AG08396 (cell line): ENCODE measurements at places on chromosomes 11 and 22.

DNA sequence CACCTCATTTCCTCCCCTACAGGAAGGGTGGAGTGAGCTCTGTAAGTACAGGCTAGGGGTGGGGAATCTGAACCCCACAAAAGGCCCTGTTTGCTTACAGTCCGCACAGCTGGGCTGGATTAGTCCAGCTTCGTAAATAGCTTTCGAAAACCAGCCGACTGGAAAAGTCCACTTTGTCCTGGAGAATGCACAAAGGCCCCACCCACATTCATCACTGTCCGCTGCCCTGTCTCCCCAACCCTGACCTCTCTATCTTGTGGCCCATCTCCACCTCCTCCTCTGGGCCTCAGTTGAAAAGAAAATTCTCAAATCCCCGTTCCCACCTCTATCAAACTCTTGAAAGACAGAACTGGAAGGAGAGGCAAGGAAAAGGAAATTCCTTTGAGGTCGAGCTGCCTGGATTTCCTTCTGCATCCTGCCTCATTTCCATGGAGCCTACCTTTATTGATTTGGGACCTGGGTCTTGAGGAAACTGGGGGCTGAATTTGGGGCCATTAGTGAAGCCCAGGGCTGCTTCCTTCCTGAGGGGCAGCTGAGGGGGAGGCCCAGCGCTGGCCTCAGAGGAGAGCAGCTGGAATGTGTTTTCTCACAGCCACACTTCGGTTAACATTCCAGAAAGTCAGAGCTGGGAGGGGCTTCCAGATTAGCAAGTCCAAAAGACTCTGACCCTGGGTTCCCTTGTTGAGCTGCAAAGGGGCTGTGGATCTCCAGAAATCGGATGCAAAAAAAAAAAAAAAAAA lies 147.6 kb downstream of the FBXO7 start:
- DNase-seq, result peak; percentile 86

DNA sequence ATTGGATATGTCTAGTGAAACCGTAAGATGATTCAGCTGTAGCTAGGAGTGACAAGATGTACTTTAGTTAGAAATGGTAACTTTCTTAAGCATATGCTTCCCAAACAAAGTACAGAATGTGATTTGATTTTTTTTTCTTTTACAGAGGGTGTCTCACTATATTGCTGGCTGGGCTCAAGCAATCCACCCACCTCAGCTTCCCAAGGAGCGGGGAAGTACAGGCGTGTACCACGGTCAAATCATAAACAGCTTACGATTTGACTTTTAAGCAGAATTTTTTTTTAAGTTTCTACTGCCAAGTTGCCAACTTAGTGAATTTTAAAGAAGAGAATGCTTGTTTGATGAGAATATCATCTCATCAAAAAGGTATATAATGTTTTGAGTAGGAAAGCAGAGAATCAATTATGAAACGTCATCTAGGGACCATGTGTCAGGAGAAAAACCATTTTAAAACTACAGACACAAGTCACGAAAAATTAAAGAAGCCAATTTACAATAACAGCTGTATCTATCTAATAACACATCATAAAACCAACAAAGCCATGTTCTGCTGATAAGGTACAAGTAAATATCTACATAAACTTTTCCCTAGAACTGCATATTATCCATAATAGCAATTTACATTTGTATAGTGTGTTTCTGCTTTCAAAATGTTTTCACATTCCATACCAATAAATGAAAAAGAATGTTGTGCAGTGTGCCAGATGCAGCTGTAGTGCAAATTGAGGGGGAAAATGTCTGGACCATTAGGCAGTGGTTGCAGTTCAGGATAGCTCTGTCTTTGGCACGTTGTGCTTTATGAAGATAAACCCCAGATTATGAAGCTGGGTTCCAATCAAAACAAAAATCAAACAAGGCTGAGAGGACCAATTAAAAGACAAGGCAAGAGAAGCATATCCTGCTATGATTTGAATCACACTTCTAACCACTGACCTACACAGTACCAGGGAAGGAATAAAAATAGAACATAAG lies 33.7 kb upstream of the USP47 start:
- DNase-seq, result no peak

GRCh38 chr22:46376908-46377524 lies 41.5 kb downstream of the TRMU start:
- no peak for DNase-seq

GRCh38 chr11:95766701-95767100 lies 22.9 kb downstream of the FAM76B start:
- DNase-seq, result no peak

DNA sequence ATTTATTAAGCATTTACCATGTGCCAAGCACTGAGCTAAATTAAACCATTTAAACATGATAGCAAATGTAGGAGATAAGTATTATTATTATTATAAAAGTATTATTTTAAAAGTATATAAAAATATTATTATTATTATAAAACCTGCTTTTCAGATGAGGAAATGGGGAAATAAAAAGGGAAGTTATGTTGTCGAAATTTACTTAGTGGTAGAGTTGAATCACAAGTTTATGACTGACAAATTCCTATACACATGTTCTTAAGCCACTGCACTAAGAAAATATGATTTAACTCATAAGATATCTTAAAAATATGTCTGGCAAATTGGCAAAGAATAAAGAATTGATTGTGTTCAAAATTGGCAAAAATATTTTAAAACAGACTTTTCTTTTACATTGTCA lies 53.8 kb downstream of the CASP12 start:
- no peak for DNase-seq

- no peak for DNase-seq
These were observed 122.1 kb downstream of the BCR start for GRCh38 chr22:23302171-23303002.

DNA sequence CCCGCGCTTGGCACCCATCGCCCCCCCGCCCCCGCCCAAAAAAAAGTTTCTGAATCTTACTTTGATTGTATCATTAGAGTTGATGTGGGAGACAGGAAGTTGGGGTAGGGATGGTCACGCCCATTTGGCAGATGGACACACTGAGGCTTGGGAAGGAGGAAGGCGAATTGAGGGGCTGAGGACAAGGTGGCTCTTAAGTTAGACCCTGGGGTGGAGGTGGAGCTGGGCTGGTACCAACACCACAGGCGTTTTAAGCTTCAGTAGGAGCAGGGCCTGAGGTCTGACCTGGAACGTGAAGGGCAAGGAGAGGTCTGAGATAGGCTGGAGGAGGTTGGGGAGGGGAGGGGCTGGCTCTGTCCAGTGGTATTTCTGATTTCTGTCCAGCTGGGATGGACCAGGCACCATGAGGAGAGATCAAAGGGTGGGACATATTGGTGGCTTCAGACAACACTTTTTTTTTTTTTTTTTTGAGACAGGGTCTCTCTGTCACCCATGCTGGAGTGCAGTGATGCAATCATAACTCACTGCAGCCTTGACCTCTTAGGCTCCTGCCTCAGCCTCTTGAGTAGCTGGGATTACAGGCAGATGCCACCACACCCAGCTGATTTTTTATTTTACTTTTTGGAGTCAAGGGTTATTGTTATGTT lies 799 bp upstream of the CDC42BPG start:
- no peak for DNase-seq

DNA sequence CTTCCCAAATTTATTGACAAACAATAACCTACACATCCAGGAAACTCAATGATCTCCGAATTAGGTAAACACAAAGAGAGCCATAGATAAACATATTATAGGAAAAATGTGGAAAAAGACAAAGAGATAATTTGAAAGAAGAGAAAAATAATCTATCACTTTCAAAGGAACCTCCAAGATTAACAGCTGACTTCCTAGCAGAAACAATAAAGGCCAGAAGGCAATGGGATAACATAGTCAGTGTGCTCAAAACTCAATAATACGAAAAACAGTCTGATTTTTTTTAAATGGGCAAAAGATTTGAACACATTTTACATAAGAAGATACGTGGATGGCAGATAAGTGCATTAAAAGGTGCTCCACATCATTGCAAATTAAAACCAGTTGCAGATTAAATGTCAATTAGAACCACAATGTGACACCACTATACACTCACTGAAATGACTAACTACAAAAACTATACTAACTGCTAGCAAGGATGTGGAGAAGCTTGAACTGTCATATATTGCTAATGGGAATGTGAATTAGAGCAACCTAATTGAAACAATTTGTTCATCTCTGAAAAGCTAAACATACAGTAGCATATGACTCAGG lies 300.4 kb downstream of the TMEM135 start:
- no peak for DNase-seq

DNA sequence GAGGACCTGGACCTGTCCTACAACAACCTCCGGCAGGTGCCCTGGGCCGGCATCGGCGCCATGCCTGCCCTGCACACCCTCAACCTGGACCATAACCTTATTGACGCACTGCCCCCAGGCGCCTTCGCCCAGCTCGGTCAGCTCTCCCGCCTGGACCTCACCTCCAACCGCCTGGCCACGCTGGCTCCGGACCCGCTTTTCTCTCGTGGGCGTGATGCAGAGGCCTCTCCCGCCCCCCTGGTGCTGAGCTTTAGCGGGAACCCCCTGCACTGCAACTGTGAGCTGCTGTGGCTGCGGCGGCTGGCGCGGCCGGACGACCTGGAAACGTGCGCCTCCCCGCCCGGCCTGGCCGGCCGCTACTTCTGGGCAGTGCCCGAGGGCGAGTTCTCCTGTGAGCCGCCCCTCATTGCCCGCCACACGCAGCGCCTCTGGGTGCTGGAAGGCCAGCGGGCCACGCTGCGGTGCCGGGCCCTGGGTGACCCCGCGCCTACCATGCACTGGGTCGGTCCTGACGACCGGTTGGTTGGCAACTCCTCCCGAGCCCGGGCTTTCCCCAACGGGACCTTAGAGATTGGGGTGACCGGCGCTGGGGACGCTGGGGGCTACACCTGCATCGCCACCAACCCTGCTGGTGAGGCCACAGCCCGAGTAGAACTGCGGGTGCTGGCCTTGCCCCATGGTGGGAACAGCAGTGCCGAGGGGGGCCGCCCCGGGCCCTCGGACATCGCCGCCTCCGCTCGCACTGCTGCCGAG lies 1.5 kb downstream of the LRFN4 start:
- no peak for DNase-seq

- DNase-seq, result no peak
These were observed 581.7 kb upstream of the ARHGAP42 start for GRCh38 chr11:100105255-100105981.

DNA sequence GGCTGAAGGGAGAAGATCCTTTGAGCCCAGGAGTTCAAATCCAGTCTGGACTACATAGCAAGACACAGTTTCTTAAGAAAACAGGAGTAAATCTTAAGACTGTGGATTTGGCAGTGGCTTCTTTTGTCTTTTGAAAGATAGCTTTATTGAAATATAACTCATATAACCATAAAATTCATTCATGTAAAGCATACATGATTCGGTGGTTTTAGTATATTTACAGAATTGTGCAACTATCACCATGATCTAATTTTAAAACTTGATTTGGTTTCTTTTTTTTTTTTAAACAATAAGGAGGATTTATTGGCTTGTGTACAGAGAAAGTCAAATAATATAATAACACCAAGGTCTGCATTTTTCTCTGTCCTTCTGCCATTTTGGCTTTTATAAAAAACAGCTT lies 23.1 kb upstream of the PSMA1 start:
- no peak for DNase-seq

GRCh38 chr22:19745155-19746101 lies 15.2 kb upstream of the TBX1 start:
- DNase-seq, result no peak

- DNase-seq, result peak; percentile 43
These were observed 2.3 kb downstream of the MYEOV start for GRCh38 chr11:69295995-69296889.

DNA sequence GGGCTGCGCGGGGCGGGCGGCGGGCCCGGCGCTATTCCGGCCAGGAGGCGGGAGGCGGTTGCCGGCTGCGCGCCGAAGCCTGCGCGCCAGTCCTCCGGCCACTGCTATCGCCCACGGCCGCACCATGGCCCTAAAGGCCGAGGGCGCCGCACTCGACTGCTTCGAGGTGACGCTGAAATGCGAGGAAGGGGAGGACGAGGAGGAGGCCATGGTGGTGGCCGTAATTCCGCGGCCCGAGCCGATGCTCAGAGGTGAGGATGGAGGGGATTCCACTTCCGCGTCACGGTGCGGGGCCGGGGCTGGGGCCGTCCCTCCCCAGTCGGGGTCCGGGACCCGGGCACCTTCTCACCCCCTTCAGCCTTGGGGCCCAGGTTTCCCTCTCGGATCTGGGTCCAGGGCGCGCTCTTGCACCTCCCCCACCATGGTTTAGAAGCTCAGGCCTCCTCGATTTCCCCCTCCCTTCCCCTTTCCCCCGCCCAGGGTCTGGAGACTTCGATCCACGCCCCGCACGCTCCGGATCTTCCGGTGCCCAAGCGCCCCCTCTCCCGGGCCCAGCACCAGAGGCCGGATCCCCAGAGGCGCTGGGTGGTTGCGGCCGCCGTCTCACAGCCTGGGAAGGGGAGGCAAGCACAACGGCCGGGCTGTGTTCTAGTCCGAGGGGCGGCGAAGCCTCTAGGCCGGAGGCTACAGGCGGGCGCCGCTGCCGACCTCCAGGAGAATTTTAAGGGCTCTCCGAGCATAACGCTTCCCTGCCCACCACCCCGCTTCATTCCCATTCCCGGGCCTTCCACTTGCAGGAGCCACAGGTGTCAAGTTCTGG lies 517 bp downstream of the SPINDOC start:
- peak; percentile 69 for DNase-seq

DNA sequence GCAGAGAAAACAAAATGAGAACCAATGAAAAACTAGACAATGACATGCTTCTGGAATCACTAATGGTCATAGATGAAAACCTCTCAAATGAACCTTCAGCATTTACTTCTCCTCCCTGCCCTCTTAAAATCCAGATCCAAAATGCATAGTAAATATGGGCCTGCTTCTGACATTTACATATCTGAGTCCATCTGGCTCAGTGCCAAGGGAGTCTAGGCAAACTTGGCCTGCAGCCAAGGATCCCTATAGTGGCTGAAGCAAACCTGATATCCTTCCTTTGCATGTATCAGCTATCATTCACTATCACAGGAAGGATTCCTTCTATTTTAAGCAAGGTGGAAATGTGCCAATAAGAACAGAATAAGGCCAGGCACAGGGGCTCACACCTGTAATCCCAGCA lies 104.8 kb downstream of the C11orf58 start:
- no peak for DNase-seq

DNA sequence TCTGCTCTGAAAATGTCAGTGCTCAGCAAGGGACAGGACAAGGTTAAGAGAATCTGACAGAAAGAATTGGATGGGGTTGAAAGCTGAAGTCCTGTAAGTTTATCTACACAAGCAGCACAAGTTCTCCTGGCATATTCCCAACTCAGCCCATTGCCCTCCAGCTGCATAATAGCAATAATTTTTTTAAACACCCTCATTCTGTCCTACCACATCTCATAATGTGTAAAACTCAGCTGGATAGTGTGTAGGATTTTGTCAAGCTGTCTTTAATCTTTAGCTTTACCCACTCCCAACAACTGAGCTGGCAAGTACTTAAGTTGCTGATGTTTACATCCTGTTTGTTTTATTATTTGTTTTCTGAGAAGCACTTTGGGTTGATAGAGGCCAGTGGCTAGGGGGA lies 158.9 kb downstream of the CADM1 start:
- no peak for DNase-seq

- DNase-seq, result no peak
These were observed 12.9 kb downstream of the OR51E2 start for GRCh38 chr11:4684631-4685285.

DNA sequence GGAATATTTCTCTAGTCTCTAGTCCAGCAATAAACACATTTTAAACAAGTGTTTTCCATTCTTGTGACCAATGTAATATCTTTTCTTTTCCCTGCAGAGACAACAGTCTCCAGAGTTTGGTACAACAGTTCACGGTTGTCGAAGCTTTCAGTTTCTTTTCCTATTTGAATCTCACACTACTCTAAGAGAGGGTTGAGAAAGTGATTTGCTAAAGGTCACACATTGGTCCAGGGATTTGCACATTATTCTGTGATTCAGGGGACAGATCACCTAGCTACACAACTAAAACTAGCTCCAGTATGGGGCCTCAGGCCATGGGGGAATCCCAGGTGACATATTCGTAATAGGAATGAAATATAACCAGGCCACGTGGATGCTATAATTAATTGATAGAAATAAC lies 132.5 kb downstream of the HIPK3 start:
- no peak for DNase-seq
